ENCODE measurements at places on chromosomes 11 and 22.

DNA sequence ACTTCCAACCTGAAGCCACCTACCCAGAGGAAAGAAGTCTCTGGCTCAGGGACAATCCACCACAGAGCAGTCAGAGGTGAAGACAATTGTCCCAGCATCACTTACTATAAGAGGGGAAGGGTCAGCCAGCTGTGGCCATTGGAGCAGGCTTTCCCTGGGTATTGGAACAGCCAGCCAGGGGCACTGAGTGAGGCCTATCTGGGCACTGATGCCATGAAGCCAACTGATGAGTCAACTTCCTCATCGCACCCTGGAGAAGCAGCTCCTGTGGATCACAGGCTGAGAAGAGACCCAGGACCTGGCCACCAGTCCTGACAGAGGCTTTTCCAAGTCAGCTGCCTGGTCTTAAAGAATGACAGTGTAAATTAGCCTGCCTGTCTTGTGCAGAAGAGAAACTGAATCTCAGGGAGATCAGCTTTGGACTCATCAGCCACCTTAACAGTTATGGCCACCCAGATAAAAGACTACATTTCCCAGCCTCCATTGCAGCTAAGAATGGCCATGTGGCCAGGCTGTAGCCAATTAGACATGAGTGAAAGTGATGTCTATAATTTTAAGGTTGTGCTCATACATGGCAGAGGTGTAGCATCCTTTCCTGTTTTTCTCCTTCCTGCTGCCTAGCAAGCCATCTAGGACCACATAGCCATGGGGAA is 19.0 kb downstream of the CHST1 start:
- no peak for DNase-seq

DNA sequence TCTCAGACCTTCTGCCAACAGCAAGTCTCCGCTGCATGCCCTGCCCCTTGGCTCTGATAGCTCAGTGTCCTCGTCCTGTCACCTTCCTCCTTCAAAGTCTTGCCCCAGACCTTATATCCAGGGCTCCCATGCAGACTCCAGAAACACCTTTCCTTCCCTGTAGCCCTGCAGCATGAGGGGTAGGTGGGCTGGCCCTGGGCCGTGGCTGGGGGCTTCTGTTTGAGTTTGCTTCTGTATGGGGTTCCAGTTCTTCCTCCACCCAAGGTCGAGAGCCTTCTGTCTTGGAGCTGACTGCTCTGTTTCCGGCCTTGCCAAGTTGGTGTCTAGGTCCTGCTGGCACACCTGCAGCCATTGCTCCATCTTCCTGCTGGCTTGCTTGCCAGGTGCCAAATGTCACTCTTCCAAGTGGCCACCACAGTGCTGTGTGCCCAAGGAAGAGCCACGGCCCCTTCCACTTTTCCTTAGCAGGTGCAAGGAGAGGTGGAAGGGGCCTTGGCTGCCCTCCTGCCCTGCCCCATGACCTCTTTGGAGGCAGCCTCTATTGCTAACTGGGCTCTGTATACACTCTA is 74.8 kb upstream of the NECTIN1 start:
- no peak for DNase-seq

GRCh38 chr11:113722221-113722620 is 16.1 kb upstream of the TMPRSS5 start:
- DNase-seq: no peak

DNA sequence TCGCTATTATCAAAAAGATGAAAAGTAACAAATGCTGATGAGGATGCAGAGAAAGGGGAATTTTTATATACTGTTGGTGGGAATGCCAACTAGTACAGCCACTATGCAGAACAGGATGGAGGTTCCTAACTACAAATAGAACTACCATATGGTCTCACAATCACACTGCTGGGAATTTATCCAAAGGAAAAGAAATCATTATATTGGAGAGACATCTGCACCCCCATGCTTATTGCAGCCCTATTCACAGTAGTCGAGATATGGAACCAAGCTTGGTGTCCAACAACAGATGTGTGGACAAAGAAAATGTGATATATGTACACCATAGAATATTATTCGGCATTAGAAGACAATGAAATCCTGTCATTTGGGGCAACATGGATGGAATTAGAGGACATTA is 19.6 kb upstream of the POU2AF2 start:
- peak; percentile 16 for DNase-seq
